ENCODE measurements at places on chromosomes 2 and 18.

DNA sequence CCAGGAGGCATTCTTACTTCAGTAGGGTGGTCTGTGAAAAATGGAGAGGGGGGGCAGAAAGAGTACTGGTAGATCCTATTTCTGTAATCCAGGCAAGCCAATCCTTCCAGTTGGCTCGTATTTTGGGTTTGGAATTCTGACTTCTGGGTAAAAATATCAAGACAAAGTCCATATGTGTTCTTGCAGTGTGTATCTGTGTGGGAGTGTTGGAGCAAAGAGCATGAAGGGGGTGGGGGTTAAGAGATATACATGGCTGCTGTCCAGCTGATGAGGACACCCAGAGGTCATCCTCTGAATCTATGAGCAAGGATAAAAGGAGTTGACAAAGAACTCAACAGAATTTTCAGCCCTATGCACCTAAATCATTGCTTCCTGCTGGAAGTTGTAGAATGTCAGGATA lies 375.8 kb upstream of the PIK3C3 start:
- H3K4me1 ChIP-seq, result no peaks in the 10 kb centered on the region
- H3K27ac ChIP-seq, result no peak overlapping the region
- H3K4me3 ChIP-seq, result no peak overlapping the region
- H3K27me3 ChIP-seq, result no peaks in the 10 kb centered on the region
- H3K36me3 ChIP-seq, result no peaks in the 10 kb centered on the region
- DNase-seq, result no peak

- no peaks in the 10 kb centered on the region for H3K36me3 ChIP-seq
- no peak overlapping the region for H3K4me3 ChIP-seq
Observed at GRCh38 chr18:57426187-57426586, 9.0 kb upstream of the ONECUT2 start.

DNA sequence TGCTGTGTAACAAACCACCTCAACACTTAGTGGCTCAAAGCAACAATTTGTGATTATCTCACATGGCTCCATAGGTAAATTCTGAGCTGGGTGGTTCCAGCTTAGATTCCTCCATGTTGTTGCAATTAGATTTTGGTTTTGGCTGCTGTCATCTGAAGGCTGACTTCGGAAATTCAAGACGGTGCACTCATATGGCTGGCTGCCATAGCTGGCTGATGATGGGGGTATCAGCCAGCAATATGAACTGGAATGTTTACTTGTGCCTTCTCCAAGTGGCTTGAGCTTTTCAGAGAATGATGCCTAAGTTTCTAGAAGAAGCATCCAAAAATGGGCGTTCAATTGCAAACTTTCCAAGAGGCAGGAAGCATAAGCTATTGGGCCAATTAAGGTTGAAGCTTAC lies 213.1 kb downstream of the GCA start:
- H3K36me3 ChIP-seq, result no peaks in the 10 kb centered on the region
- no peaks in the 10 kb centered on the region for H3K4me1 ChIP-seq
- DNase-seq, result no peak
- H3K4me3 ChIP-seq, result no peak overlapping the region
- no peaks in the 10 kb centered on the region for H3K27me3 ChIP-seq

DNA sequence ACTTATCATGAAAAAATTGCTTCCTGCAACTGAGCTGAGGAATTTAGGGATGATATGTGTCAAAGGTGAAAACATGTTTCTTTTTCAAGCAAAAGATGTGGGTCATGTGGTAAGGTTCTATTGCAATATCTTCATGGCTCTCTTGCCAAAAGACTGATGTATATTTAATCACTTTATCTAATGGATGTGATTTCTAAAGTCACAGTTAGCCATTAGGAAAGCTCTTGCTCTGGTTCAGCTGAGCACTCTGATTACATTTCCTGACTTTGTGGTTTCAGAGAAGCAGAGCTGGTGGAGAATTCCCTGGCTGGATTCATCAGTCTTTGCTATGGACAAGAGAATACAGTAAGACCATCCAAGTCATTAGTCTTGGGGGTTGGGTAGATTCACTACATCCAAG lies 24.4 kb downstream of the SCN9A start:
- DNase-seq, result no peak
- H3K4me3 ChIP-seq, result no peak overlapping the region
- no peaks in the 10 kb centered on the region for H3K4me1 ChIP-seq
- H3K36me3 ChIP-seq, result no peaks in the 10 kb centered on the region
- no peak overlapping the region for H3K27ac ChIP-seq

DNA sequence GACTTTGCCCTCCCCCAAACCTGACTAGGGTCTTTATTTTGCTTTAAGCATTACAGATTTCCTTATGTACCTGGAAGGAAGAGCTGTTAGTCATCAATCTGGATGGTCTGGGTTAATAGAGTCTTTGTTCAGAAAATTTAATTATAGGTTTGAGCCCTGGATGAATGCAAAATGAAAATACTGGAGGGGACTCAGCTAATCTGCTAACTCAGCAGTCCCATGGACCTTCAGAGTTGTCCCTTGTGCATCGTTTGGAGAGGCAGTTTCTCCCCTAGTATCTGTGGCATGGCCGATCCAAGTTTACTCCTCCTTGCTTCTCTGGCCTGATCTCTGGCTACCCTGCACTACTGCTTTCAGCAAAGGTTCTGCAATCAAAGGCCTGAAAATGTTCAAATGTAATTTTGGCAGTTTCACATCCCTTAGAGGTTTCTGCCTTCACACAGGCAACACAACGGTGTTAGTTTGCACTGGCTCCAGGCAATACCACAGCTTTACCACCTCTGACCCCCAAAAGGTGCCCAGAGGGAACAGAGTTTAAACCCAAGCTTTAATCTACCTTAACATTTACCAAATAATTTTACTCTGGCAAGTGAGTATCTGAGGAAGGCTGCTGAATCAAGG lies 134.3 kb downstream of the THADA start:
- H3K4me1 ChIP-seq, result peaks cover 30% of the 10 kb centered on the region
- H3K27ac ChIP-seq, result peak overlapping the region; percentile 79
- peaks cover 30% of the 10 kb centered on the region for H3K36me3 ChIP-seq
- no peak overlapping the region for H3K4me3 ChIP-seq

GRCh38 chr2:28338046-28338817 lies 54.4 kb upstream of the FOSL2 start:
- no peak for DNase-seq
- peaks cover 6% of the 10 kb centered on the region for H3K36me3 ChIP-seq
- no peaks in the 10 kb centered on the region for H3K4me1 ChIP-seq
- H3K4me3 ChIP-seq, result no peak overlapping the region

DNA sequence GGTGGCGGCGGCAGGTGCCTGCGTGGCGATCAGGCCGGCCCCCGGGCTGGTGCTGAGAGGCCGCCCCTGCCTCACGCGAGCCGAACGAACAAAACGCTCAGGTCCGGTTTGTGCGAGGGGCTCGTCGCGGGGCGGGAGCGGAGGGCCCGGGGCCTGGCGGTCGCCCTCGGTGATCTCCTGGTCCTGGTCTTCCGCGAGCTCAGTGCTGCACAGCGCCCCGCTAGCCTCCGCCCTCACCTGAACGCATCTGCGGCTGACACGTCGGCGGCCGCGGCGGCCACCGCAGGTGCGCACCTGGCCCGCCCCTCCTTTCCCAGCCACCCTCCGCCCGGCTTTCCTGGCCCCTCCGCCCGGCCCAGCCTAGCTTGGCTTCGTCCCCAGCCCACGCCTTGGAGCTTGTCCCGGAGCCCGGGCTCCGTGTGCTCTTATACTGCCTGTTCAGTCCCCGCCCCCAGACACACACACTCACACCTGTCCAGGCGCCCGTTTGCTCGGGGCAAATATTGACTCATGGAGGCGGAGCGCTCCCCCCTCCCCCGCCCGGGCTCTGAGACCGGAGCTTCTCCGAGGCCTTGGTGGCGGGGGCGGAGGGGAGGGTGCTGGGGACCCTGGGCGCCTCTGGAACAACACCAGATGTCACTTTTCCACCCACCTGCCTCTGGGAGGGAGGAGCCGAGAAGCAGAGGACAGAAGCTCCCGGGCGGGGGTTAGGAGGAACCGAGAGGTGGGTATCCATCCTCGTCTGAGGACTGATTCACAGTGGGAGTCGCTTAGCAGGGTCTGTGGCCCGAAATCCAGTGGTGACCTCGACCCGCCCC lies 8.6 kb upstream of the CRYBA2 start:
- peak overlapping the region; percentile 61 for H3K4me3 ChIP-seq
- no peak for DNase-seq
- H3K27ac ChIP-seq, result no peak overlapping the region
- peaks cover 40% of the 10 kb centered on the region for H3K27me3 ChIP-seq
- H3K36me3 ChIP-seq, result no peaks in the 10 kb centered on the region
- H3K4me1 ChIP-seq, result peaks cover 14% of the 10 kb centered on the region

DNA sequence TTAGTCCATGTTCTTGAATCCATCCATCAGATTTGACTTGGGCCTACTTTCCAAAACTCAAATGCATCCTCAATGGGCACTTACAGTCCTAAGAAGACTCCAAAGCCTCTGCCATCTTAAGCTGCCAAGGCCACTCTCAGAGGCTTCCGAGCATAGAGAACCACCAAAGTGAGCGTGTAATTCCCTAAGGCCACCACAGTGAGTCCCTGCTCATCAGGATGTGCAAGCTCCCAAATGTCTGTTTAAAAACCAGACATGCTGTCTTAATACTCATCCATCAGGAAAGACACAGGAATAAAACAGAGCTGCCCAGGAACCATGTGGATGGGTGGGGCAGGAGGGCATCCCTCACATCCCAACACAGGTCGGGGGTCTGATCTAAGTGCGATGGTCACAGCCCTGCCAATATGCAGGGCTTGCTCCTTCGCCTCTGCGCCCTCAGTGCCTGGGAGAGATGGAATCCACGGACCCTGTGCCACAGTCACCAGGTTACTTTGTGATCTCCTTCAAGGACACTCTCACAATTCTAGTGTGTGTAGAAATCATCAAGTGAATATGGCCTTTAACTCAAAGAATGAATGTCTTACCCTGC lies 80.4 kb downstream of the POLR1A start:
- peaks cover 20% of the 10 kb centered on the region for H3K36me3 ChIP-seq
- DNase-seq, result no peak
- no peaks in the 10 kb centered on the region for H3K27me3 ChIP-seq
- no peak overlapping the region for H3K27ac ChIP-seq
- no peak overlapping the region for H3K4me3 ChIP-seq
- H3K4me1 ChIP-seq, result peaks cover 18% of the 10 kb centered on the region

GRCh38 chr2:211174631-211175030 lies 618.2 kb downstream of the CPS1 start:
- no peaks in the 10 kb centered on the region for H3K27me3 ChIP-seq
- DNase-seq, result no peak
- H3K4me3 ChIP-seq, result no peak overlapping the region
- H3K27ac ChIP-seq, result no peak overlapping the region

- H3K27ac ChIP-seq, result no peak overlapping the region
- H3K4me3 ChIP-seq, result no peak overlapping the region
- no peaks in the 10 kb centered on the region for H3K4me1 ChIP-seq
Observed at GRCh38 chr18:22411446-22411845, 6.3 kb downstream of the CTAGE1 start.

DNA sequence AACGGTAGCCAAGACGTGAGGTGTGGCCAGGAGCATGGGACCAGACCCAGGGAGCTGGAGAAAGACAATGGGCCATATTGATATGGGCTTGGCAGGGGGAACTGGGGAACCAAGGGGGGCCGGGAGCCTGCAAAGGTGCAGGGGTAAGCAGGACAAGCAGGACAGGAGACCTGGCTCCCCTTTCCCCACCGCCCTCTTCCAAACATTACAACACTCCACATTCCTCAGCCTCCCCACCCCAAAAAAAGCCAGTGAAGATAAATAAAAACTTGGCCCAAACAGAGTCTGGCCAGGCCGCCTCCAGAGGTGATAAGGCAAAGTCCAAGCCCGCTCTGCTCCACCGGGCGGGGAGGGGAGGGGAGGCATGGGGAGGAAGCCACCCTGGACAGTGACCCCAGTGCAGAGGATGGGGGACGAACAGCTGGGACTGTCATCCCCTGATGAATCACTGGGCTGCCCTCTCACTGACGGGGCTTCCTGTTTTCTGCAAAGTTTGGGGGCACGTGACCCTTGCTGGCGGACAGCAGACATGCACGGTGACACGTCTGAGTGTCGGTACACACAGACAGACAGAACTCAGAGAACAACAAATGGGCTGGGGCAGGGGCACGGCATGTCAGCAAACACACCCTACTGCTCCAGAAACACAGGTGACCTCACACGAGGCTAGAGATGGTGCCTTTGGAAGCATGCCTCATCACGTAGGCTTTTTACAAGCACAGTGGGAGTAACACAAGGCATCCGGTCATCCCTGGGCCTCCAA lies 100.2 kb downstream of the TNS1 start:
- H3K4me3 ChIP-seq, result peak overlapping the region; percentile 7
- DNase-seq, result no peak
- peaks cover 2% of the 10 kb centered on the region for H3K4me1 ChIP-seq
- no peak overlapping the region for H3K27ac ChIP-seq

DNA sequence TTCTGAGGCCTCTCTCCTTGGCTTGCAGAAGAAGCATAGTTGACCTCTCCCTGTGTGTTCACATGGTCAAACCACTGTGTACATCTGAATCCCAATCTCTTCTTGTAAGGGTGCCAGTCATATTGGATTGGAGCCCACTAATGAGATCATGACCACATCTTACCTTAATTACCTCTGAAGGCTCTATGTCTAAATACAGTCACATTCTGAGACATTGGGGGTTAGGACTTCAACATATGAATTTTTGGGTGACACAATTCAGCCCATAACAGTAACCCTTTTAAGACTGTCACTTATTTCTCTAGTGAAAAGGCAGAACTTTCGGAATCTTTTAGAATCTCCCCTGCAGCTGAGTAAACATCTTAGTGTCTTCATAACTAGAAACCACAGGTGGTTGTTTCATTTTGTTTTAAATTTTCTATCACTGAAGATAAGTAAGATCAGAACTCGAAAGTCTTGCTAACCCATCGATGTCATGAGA lies 33.3 kb downstream of the BMP10 start:
- no peak overlapping the region for H3K27ac ChIP-seq
- no peak overlapping the region for H3K4me3 ChIP-seq
- no peaks in the 10 kb centered on the region for H3K36me3 ChIP-seq
- no peaks in the 10 kb centered on the region for H3K27me3 ChIP-seq

DNA sequence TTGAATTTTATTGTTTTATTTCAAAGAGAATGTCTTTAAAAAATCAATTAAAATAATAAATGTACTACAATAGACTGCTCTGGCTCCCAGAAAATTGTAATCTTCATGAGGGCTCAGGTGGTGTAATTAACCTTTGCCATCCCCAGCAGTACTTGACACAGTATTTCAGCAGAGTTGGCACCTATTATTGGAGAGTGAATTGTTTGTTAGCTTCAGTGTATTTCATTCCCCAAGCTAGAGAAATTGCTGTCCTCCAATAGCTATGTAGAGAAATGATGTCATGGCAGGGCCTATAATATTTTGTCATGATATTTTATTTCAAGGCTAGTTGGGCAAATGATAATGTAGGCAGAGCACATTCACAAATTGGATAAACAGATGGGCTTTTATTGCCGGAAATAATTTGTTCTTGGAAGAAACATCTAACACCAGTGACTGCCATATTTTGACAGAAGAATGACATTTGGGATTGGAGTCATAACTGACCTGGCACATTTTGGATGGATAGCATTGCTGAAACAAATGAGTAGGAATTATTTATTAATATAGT lies 712.0 kb upstream of the NXPH2 start:
- no peak for DNase-seq
- no peaks in the 10 kb centered on the region for H3K27me3 ChIP-seq
- H3K4me1 ChIP-seq, result no peaks in the 10 kb centered on the region
- H3K27ac ChIP-seq, result no peak overlapping the region
- no peaks in the 10 kb centered on the region for H3K36me3 ChIP-seq
- H3K4me3 ChIP-seq, result no peak overlapping the region
